ENCODE measurements at places on chromosomes 1 and 21.

- no peak for DNase-seq
Measured at GRCh38 chr1:48007047-48007446, 9.9 kb upstream of the TRABD2B start.

- DNase-seq = no peak
Measured at GRCh38 chr1:148379170-148379500, 104.0 kb downstream of the PPIAL4G start.

- no peak for DNase-seq
Measured at GRCh38 chr1:37096523-37096922, 62.2 kb upstream of the GRIK3 start.

DNA sequence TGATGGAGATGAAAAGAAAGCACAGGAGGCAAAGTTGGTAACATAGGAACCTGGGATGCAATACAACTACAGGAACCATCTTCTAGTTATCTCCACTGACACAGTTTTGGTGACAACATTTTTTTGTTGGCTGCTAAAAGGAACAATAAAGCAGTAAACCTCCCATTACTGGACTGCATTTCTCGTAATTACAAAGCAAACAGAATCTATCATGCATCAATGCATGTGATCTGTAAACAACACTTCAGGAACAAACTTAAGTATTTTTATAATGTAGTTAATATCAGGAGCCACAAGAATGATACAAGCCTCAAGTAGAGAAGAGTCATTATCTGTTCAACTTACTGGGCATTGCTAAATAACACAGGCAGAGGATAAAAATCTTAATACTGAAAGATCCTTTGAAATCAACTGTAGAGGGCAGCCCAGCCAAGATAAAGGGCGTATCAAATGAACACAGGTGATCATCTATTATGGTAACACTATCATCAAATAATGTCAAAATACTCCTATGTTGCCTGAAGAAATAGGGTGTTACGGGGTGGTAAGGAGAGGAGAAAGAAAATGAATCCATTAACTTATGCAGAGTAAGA is 193.3 kb downstream of the EIF4G3 start:
- DNase-seq = no peak

DNA sequence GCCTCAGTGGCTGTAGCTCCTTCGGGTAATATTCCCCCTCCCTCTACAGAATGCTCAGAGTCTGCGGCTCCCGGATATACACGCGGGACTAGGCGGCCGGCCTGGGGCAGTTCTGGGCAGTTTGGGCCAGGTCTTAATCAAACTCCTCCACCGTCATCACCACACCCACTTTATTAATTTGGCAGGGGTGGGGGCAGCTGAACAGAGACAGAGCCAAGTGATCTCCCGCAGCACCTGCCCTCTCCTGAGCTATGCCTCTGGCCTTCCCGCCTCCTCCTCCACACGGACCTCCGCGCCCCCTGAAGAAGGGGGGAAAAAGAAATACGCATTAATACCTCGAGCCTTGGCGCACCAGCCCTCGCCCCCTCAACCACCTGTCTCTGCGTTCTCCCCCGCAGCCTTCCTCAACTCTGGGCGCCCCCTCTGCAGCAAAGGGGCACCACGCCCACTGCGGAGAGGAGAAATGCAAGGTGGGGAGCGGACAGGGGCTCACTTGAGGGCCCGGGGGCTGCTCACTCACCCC is 42.6 kb downstream of the CD34 start:
- peak; percentile 35 for DNase-seq

All from activated CD4-positive, alpha-beta T cell treated with anti-CD3 and anti-CD28 coated beads, Interleukin-2, amount 50 U/mL, for 48 hours (primary cell).